C1 segment of cervical spinal cord (tissue), 14 donors: ENCODE measurements at places on chromosomes 16 and 17.

GRCh38 chr17:6919158-6919557 lies 76.7 kb upstream of the ALOX12 start:
- DNase-seq: no peak

- no peak for DNase-seq
Measured at GRCh38 chr16:68718590-68718989, 18.5 kb upstream of the CDH1 start.

DNA sequence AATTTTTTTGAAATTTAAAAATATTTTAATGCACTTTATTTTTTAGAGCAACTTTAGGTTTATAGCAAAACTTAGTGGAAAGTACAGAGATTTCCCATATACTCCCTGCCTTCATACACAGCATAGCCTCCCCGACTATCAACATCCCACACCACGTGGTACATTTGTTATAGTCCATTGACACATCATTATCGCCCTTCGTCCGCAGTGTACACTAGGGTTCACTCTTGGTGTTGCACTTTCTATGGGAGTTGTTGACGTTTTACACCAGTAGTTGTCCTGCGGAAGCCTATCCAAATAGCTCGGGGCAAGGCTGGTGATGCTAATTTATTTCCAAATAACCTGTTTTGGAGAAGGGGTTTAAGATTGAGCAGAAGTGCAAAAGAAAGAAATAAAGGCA lies 52.6 kb downstream of the MYH3 start:
- no peak for DNase-seq

DNA sequence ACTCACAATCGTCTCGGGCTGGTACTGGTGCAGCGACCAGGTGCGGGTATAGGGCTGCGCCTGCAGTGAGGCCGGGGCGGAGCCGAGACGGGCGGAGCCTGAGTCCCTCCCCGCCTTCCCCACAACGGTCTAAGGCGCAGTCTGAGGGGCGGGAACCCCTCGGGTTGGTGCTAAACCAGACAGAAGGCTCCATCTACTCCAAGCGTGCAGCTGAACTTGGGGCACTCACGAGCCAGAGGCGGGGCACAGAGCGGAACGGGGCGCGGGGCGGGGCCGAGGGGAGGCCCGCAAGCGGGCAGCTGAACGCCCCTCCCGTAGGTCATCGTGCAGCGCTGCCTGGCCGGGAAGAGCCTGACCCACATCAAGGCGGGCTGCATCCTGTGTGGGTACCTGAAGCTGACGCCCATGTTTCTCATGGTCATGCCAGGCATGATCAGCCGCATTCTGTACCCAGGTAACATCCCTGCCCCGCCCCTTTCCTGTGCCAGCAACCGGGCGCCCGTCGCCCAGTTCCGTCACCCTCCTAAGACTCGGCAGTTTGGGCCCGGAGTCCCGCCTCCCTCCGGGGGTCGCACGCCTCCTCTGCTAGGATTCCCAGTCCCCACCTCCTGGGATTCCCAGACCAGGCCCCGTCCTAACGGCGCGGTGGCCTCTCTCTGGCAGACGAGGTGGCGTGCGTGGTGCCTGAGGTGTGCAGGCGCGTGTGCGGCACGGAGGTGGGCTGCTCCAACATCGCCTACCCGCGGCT lies 5.0 kb downstream of the SLC5A2 start:
- no peak for DNase-seq

DNA sequence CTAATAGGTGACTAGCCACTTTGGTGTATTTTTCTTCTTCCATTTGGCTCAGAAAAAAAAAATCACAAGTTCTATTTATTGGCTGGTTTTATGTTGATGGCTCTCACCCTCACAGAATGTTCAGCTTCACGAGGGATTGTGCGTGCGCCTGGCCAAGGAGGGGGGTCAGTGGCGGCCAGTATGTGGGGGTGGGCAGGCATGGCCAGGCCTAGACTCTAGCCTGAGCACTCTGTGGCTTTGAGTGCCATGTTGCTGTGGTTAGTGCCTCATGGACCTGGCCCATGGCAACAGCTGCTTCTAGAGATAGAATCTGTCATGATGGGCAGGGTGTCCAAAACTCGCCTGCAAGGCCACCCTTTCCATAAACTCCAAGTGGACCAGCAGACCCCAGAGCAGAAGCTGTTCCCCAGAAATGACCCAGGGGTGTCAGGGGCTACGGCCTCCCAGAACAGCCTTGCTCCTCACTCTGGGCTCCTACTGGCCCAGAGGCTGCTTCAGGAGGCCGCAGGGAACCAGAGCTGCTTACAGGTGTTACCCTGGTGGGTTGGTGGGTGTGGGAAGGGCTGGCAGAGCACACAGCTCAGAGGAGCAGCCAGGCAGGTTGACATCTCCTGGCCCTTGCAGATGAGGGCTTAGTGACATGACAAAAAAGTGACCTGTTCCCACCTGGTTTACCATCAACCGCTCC lies 124.9 kb downstream of the SOCS1 start:
- no peak for DNase-seq

GRCh38 chr17:80881306-80881705 lies 110.3 kb upstream of the CHMP6 start:
- no peak for DNase-seq

DNA sequence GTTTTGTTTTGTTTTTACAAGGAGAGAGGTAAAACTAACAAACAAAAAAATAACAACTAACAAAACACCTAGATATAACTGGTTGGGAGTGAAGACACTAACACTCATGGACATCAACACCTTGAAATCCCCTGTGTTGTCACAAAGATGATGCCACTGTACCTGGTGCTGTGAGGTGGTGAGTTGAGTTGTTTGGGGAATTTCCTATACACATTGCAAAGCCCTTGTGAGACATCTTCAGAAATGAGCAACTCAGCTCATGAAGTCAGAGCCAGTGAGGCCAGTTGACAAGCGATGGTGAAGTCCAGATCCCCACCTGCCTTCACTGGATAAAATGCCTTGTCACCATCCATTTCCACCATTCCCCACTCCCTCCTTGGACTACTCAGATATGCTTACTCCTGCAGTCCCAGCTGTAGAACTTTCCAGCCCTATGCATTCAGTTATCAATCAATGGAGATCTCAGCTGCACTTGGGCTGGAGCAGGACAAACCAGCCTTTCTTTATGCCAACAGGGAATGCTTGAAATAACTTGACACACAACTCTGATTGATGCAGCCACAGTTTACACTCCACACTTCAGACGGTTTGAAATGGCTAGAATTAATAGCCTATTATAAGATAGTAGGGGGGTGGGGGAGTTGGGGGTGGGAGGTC lies 22.2 kb downstream of the ANKFN1 start:
- DNase-seq: no peak

DNA sequence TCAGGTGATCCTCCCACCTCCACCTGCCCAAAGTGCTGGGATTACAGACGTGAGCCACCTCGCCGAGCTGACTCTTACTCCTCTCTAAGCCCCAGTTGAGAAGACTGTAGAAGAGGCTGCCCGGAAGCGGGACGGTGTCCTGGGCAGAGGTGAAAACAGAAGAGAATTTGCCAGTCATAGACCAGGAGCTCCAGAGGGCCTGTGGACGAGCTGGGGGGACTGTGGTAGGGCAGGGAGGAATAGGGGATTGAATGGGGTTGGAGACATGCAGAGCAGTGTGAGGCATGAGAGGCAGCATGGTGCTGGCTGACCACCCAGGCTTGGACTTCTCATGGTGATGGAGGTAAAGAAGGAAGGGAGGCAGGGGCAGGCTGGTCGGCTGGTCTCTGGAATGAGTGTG lies 17.1 kb upstream of the PHB1 start:
- no peak for DNase-seq

DNA sequence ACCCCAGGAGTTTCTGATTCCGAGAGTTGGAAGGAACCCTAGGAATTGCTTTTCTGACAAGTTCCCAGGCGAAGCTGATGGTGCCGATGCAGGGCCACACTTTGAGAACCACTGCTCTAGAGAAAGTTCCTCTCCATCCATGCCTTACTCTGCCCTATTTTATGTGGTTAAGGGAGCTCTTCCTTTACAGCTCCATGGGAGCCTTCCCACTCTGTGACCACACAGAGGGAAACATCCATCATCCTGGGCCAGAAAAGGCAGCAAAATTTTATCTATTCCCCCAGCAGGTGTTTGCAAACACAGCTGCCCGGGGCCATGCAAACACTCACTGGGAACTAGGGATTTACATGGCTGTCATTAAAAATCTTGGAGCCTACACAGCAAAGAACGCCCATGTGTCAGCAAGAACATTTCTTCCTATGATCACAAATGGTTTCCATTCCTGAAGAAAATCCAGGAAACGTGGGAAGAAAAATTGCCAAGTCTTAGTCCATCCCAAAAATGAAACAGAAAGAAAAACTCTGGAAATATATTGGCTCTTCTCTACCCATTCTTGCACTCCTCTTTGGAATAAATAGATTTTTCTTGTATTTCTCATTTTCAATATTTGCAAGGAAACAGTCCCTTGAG lies 252.7 kb downstream of the PMP22 start:
- DNase-seq: no peak

DNA sequence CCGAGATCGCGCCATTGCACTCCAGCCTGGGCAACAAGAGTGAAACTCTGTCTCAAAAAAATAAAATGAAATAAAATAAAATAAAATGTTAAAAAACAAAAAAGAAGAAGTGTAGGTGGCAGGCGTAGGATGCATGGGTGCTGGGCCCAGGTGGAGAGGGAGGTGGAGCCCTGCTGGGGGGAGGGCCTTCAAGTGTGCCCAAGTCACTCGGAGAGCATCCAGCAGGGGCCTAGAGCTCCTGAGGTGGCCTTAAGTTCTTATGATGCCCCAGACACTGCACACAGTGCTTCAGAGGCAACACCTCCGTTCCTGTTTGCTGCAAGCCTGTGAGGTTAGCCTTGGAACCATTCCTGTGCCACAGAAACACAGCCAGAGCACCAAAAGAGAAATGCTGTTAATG lies 23.2 kb downstream of the IL4R start:
- no peak for DNase-seq

DNA sequence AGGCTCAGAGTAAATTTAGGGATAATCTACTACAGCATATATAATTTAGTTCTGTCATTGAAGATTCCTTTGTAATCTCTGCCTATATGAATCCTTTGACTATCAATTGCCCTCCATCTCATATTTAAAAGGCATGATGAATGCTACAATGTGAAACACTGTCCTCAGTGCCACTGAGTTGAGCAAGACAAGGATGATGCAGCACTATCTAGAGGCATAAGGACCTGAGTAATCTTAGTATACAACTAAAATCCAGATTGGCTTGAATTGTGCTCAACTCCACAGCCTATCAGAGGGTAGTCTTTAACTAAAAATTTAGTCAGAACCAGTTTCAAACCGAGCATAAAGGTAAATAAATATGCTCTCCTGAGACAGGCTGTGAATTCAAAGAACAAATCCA lies 11.6 kb upstream of the STRADA start:
- no peak for DNase-seq

DNA sequence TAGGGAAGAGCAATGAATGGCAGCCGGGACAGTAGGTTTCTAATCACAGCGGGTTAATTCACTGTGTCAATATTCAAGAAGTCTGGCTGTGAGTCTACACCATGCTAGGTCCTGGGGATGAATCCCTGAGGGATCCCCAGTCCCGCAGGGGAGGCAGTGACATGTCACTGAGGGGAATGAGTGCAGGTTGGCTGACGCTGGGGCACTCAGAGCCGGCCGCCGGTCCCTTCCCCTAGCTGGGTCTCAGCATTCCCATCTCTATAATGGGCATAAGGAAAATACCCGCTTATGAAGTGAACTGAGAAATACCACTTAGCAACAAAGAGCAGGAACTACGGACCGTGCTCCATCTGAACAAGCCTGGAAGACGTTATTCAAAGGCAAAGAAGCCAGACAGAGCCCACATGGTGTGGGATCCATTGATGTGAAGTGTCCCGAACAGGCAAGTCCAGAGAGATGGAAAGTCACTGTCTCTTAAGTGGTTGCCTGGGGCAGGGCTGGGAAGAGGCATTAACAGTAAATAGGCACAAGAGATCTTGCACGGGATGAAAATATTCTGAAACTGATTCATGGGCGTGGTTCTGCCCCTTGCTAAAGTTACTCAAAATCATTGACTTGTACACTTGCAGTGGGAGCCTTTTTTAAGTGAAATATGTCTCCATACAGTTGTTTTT lies 31.9 kb downstream of the PPL start:
- no peak for DNase-seq

DNA sequence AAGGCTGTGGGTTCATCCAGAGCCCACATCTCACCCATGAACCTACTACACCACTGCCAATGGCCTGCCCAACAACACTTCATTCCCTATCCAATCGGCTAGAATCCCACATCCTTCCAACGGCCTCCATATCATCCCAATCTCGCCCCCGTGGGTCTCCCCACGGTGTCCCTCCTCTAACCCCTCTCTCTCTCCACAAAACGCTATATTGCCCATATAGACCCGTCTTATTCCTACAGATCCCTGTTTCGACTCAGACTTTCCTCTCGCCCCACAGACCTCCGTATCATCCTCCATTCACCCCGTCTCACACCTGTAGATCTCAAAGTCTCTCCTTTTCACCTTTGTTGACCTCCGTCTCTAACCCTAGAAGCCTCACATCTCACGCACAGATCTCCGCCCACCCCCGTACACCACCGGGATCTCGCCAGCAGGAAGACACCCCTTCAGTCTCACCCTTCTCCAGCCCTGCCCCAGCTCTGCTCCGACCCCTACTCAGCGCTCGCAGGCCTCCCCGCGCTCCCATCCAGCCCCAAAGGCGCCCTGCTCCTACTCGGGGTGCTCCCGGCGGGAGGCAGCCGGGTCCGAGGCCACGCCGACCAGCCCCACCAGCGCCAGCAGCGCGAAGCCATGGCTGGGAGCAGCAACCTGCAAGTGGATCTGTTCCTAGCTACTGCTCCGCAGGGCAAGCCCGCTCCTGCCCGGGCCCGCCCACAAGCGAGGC lies at the start of gene FDXR:
Gene FDXR, minus strand, starts transcription at position 682 of the 724 bp plus-strand sequence. Its CDS starts 50 bp downstream, at position 632.
- no peak for DNase-seq

DNA sequence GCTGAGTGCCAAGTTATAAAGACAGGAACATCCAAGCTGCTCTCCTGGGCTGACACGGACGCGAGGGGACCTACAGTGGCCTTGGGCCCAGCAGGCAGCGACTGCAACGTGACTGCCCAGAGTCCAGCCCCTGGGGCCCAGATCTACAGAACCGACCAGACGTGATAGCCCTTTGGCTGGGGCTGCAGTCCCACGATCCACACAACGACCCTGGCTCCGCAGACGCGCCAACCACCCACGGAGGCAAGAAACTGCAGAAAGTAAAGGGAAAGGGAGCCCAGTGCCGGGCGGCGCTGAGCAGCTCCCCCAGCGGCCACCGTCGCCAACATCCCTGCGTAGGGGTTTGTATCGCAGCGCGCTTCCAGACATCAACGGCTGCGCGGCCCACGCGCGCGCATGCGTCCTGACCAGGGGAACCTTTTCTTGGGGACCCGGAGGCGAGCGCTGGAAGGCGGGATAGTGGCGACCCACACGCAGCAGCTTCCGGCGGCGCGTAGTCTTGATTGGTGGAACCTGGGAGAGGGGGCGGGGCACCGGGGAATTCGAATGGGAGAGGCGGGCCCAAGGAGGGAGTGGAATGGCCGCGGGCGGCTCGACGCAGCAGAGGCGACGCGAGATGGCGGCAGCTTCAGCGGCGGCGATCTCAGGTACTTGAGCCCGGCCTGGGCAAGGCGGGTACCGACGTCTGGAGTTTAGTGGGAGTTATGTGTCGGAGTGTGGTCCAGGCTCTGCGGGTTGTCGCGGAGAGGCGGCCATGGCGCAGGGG lies at the start of gene KIF22:
Gene KIF22, plus strand, starts transcription at position 569 of the 766 bp plus-strand sequence. Its CDS starts 9 bp downstream, at position 578.
- DNase-seq: peak; percentile 98

GRCh38 chr17:36597866-36598777 lies 3.3 kb upstream of the MRM1 start:
- DNase-seq: no peak
